IMR-90 (cell line): ENCODE measurements at places on chromosomes 12 and 14.

- peak; percentile 82 for DNase-seq
Observed at GRCh38 chr12:2804393-2805142, 7.9 kb upstream of the ITFG2 start.

DNA sequence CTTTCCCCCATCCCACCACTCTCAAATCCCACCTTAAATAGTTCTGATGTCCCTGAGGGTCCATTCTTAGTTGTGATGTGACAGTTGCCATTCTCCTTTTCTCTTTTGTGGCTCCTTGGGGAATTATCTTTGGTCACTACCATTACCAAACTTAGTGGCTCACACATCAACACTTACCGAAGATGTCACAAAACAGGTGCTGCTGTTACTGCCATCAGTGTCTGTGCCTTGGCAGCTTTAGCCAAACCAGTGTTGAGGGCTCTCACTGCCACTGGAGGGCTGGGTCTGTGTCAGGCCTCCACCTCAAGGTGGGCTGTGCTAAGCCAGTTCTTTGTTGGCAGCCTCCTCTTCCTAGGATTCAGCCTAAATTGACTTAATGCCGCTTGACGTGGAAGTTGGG is 144.0 kb downstream of the MYRFL start:
- DNase-seq, result no peak

- DNase-seq, result peak; percentile 77
Observed at GRCh38 chr14:61461808-61462275, 140.5 kb downstream of the PRKCH start.

DNA sequence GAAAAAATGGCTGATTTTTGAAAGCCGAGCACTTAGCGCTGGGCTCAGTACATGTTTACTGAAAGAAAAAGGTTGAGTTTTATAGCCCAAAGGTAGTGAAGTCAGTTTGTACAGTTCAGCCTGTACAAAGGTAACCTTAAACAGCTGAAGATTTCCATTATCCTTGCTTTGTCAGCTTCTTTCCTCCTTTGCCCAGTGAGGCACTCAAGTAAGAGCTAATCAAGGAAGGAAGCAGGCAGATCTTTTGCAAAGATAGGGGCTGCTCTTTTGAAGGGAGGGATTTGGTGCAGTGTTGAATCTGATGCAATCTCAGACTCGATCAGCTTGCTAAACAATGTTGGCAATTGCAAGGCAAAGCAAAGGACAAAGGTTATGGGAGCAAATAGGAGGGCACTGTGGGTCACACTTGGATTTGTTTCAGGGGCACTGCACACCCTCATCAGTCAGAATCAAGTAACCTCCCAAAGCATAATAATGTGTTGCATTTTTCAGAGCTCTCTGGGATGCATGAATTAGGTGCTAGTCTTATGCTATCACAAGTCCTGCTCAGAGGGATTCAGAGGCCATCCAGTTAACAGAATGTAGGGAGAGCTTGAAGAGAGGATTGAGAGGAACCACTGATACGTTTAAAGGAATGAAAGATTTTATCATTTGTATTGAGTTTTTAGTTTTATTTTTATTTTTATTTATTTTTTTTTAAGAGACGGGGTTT is 44.4 kb downstream of the ANO6 start:
- DNase-seq, result peak; percentile 29

DNA sequence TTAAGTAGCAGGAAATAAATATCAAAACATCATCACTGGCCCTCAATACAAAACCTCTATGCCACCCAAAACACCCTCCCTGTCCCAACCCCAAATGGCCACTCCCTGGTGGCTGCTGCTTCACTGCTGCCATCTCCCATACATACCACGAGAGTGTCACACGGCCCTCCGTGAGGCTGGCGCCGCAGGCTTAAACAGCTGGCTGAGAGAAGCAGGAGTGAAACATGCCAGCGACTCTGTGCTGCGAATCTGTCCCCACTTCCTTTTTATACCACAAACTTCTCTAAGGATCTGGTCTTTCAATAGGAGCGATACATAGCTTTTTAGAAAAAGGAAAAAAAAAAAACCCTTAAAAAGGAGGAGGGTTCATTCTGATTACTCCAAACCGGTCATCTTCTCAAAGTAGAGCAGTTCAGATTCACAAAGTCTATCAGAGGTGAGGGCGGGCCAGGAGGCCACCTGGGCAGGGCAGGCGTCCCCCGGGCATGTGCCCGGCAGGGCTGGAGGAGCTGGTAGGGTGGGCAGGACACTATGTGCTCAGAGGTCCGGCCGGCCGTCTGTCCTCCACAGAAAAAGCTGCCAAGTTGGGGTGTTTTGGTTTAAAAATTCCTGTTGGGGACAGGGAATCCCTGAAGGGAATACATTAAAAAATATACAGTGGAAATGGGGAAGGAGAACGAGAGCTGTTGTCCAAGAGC is 26.5 kb downstream of the MAX start:
- DNase-seq, result no peak
